Hematopoietic multipotent progenitor cell treated with erythropoietin and hydrocortisone succinate and interleukin-3 and kit ligand, for 6 days (in vitro differentiated cells): ENCODE measurements at places on chromosomes 16 and 17.
A peak's percentile ranks its signal among the peaks of the same experiment; 100 is the strongest.

DNA sequence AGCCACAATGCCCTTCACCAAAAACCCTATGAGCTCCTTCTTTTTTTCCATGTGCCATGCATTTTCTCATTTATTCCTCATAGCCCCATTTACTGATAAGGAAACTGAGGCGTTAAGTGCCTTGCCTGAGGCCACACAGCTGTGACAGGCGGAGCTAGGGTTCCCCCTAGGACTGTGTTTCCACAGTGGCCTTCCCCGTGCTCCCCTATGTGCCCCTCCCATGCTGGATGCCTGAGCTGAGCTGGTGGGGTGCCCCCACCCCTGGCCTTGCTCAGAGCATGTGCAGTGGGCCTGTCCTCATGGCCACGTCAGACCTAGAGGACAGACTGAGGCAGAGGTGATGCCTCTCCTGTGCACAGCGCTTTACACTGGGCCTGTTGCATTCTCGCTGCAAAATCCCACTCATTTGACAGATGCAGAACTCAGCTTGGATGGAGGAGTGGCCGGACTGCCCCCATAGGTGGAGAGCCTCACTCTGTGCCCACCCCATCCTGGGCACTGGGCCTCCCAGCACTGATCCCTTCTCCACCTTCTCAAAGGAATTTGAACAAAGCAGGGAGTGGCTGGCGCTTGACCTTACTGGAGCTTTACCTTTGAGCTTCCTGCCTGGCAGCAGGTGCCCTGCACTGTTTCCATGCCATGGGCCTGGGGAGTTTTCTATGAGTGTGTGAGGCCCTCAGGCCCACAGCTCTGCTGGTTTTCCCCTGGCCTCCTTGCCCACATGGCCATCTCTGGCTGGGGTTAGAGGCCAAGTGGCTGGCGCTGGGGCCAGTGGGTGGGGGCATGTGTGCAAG, 2.6 kb downstream of the MAP2K3 start:
- DNase-seq: no peak

DNA sequence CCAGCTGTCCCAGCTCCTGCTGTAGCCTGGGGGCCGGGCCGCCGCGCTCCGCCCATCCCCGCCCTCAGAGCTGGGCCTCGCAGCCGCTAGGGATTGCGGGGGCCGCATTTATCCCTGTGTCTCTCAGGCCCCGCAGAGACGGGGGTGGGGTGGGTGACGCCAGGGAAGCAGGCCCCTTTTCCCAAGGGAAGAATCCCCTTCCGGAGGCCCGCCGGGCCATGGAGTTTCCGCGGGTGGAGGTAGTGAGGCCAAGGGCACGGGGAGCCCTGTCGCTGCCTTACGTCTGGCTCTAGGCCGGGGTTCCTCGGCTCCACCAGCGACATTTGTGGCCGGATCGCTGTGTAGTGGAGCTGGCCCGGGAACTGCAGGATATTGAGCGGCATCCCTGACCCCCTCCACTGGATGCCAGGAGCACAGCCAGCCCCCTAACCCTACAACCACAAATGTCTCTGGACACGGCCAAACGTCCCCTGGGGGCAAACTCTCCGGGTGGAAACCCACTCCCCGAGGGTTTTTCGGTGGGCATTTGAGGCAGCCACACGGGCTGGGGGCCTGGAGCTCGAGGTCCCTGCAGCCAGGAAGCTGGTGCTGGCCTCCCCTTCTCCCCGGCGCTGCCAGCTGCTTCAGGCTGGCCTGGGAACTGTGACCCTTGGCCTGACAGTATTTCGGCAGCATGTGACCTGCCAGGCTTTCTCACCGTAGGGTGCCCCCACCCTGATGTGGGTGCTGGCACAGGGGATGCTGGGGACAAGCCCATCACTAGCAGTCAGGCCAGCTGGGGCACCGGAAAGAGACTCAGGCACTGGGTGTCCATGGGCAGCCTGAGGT, 12.0 kb upstream of the CD300A start:
- no peak for DNase-seq

- no peak for DNase-seq
Observed at GRCh38 chr17:45869676-45870341, 24.5 kb upstream of the MAPT start.

DNA sequence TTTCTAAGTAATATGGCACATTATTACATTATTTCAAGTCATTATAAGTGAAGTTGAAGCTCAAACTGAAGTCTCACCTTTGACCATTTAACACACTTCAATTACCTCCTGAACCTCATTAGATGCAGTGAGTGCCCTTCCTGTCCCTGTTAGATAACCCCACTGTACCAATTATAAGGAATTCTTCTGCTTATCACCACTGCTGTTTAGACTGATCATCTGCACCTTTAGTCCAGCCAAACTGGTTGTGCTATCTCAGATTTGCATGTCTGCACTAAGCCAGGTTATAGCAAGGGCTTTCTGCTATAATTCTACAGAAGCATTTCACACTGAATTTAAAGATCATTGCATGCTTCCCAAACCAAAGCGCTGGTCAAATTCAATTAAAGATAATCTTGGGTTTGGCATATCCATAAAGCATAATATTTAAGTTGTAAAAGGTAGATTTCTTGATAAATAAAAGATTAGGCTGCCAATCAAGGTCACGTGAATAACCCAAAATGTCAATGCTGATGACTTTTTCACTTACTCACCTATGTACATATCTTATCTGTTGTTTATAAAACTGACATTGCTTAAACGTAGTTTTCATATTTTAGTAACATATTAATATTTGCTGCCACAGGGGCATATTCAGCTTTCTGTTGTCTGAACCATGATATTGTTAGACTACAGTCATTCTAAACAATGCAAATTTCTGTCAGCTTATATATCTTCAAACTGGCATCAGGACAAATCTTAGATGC, 11.9 kb downstream of the ITFG1 start:
- DNase-seq: peak; percentile 43

DNA sequence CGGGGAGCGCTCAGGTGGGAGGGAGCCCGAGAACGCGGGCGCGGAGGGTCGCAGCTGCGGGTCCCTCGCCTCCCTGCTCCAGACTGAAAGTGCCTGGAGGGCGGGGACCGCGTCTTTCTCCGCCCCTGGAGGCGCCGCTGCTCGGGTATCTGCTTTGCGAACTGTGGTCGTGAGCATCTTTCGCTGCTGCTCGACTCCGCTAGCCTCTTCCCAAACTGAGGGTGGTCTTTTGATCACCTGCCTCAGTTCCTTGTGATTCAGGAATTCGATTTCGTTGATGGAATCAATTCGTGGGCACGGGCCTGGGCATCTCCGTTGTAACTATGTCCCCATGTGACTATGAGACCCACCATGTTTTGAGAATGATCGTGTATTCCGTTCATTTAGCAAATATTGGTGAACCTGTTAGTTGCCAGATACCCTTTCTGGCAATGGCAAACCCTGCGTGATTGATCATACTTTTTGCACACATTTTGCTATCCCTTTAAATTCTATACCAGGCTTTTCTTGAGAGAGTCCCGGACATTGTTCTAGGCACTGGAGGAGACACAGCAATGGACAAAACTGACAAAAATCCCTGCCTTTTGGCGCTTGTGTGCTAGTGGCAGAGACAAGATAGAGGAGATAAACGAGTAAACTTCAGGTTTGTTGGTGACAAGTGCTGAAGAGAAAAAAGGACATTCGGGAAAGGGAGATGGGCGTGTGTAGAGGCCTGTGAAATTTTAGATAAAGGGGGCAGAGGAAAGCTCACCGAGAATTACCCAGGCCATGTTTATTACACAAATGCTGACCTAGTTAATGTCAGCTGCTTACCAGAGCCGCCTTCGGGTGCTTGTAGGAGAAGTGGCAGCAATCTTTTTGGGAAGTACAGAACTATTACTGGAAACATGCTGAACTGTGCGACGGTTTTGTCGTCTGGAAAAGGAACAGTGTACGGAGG, 948 bp downstream of the UTP18 start:
- DNase-seq: peak; percentile 67

- no peak for DNase-seq
Observed at GRCh38 chr17:21774263-21774662, 81.9 kb downstream of the KCNJ18 start.

DNA sequence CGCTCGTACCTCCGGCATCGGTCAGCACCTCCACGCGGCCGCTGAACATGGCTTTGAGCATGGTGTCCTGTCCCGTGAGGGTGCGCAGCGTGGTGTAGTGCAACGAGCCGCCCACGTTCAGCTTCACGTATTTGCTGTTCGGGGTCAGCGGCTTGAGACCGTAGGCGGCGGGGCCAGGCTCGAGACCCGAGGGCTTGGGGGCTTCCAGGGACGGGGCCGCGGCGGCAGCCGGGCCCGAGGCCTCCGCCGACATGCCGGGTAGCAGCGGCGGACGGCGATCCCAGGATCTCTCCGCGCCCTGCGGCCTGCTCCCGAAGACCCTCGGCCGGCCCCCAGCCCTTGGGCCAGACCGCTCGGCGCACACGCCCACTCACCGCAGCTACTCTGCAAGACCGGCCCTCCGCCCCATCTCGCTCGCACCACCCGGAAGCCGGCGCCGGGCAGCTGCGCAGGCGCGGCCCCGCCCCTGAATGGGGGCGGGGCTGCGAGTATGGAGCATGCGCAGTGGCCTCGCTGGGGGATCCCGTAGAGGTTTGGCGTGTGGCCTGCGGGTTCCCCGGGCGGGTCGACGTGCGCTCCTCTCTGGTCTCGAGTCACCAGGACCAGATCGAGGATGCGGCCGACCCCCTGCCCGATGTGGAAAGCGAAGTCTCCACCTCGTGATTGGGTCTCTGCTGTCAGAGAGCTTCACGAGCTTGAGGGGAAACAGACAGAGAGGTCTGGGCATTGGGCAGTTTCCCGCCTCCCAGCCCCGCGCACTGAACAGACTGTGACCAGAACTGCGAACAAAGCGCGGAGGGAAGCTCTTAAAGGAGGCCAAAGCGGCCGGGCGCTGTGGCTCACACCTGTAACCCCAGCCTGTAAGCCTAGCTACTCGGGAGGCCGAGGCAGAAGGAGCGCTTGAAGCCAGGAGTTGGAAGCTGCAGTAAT, at the start of gene KCTD13:
KCTD13 (minus strand) TSS at position 446 of the 930 bp plus-strand sequence; CDS start at position 253, 193 bp downstream.
- peak; percentile 88 for DNase-seq

DNA sequence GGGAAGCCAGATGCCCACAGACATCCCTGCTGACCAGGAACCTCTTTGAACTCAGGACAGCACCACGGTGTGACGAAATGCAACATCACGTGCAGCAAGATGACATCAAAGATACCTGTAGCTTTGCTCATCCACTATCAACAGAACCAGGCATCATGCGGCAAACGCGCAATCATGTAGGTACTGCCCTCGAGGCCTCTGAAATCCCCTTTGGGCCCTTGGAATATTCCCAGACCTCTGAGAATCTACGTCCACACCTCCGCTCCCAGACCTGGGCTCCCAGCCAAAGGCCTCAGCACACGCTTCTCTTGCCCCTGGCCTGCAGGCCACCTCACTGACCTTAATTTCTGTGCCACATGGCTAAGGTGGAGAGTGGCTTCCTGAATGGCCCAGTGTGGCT, 7.3 kb downstream of the CX3CL1 start:
- DNase-seq: no peak

GRCh38 chr16:1367486-1368174, 15.9 kb downstream of the GNPTG start:
- no peak for DNase-seq

- DNase-seq: no peak
Observed at GRCh38 chr16:12611006-12611477, 192.6 kb downstream of the CPPED1 start.

GRCh38 chr16:52572656-52573055, 25.7 kb upstream of the TOX3 start:
- no peak for DNase-seq

- DNase-seq: no peak
Observed at GRCh38 chr17:79985943-79986391, 49.7 kb downstream of the TBC1D16 start.

DNA sequence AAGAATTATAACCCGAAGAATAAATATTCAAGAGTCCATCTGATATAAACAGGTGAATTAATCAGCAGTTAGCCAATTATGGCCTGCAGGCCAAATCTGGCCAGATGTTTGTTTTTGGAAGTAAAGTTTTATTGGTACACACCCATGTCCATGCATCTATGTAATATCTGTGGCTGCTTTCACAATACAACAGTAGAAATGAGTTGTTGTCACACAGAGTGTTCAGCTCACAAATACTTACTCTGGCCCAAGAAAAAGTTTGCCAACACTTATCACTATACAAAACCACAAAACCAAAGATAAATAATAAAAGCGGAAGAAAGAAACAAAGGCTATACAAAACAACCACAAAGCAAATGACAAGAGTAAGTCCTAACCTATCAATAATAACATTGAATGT, 109.4 kb downstream of the CDYL2 start:
- peak; percentile 35 for DNase-seq

- no peak for DNase-seq
Observed at GRCh38 chr17:73145641-73146040, 19.2 kb upstream of the SSTR2 start.

DNA sequence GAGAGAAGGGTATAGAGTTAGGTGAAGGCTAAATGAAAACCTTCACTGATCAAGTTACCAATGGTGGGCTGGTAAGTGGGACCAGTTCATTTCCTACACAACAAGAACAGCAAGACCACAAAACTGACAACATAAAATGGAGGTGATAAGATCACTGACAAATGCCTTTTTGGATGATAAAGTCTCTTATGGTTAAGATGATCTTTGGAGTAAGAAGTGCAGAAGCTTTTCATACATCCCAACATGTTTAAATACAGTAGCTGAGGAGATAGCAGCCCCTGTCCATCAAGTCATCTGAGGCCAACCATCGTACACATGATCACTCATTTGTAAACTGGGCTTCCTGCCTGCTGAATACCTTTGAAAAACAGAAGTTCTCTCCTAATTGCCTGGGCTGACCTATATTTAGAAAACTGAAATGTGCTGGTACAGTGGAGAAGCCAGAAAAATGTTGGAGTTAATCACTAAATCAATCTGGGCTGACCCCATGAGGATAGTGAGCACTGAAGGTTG, 259.0 kb upstream of the ZFHX3 start:
- no peak for DNase-seq

- peak; percentile 16 for DNase-seq
Observed at GRCh38 chr17:50480854-50481490, 2.3 kb downstream of the RSAD1 start.

- peak; percentile 84 for DNase-seq
Observed at GRCh38 chr16:14300705-14301168, 229.6 kb downstream of the MRTFB start.

GRCh38 chr17:3282901-3283300, 15.3 kb downstream of the OR3A1 start:
- DNase-seq: no peak

DNA sequence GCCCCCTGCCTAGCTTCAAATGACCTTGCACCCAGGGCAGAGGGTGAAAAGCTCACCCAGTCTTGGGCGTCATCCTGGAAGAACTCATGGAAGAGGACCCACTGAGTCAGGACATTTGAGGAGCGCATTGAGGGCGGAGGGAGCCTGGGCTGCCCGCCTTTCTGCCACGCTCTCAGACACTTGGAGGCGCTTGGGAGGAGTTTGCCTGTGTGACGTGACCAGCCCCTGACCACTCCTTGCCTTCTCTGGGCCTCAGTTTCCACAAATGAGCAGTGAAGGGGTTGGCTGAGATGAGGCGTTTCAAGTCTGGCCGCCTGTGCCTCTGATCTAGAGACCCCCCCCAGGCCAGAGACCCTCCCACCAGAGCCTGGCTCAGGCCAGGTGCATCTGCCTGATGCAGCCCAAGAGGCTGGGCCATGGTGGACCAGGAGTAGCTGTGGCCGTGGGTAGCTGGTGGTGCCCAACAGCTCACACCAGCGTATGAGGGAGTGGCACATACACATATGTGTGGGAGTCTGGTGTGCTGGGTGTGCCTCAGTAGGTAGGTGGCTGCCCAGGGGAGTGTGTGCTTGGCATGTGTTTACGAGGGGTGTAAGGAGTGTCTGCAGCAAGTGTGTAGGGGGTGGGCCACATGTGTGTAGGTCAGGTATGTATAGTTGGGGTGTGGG, 80.2 kb upstream of the TOB1 start:
- DNase-seq: no peak

- DNase-seq: no peak
Observed at GRCh38 chr17:76956846-76957540, 88.8 kb downstream of the MGAT5B start.

- DNase-seq: no peak
Observed at GRCh38 chr16:58501242-58502131, 1.5 kb downstream of the NDRG4 start.
